ENCODE measurements at places on chromosomes 3 and 15.
A peak's percentile ranks its signal among the peaks of the same experiment; 100 is the strongest.

DNA sequence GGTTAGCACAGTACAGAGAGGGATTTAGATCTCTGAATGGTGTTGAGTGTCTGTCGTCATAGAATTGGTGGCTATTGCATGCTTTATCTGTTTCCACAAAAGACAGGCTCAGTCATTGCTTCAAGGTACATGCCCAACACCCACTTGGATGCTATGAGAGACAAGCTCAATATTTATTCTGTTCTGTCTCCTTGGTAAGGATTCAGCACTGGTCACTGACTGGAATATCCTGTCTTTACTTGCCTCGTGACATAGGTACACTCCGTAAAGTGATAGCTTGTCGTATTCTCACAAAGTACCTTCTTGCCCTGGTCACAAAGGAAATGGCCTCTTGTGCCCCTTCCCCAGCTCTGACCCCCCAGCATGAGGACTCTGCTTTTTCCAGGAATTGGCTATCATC lies 72.8 kb upstream of the CTNNB1 start:
- DNase-seq: no peak

- DNase-seq: peak; percentile 88
Measured at GRCh38 chr3:45008117-45008516, 18.0 kb upstream of the CLEC3B start.

- DNase-seq: no peak
Measured at GRCh38 chr3:160454995-160455394, 5.4 kb upstream of the TRIM59 start.

- peak; percentile 44 for DNase-seq
Measured at GRCh38 chr15:45199136-45199810, 11.5 kb upstream of the SHF start.

GRCh38 chr15:69393831-69394491 lies 20.2 kb upstream of the KIF23 start:
- DNase-seq: peak; percentile 76

- peak; percentile 96 for DNase-seq
Measured at GRCh38 chr3:48662753-48663488, at the start of gene CELSR3. CELSR3 (minus strand) TSS chr3:48662886; CDS start chr3:48662634, 252 bp downstream.

- no peak for DNase-seq
Measured at GRCh38 chr3:125478326-125478725, 41.7 kb downstream of the SNX4 start.

GRCh38 chr3:103992469-103992868 lies 1374.2 kb upstream of the ALCAM start:
- DNase-seq: no peak

DNA sequence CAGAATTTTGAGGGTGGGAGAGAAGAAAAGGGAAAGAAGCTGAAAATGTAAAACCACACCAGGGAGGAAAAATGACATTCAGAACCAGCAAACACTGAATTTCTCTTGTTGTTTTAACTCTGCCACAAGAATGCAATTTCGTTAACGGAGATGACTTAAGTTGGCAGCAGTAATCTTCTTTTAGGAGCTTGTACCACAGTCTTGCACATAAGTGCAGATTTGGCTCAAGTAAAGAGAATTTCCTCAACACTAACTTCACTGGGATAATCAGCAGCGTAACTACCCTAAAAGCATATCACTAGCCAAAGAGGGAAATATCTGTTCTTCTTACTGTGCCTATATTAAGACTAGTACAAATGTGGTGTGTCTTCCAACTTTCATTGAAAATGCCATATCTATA lies 15.5 kb downstream of the GREM1 start:
- DNase-seq: no peak

- DNase-seq: no peak
Measured at GRCh38 chr3:158086776-158087175, 19.4 kb downstream of the SHOX2 start.

DNA sequence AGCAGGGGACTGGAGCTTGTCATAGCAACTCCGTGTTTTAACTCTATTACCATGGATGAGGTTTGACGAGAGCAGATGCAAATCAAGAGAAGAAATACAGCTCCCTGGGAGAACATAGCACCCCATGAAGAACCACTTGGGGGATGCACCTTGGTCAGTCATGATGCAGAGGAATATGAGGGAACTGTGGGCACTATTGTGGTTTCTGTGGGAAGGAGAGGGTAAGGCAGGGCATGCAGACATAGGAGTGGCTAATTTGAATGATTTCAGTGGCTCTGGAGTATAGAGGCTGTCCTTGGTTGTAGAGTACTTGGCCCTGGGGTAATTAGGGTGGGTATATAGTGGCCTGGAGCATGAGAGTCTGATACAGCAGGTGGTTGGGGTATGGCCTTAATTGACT lies 131.9 kb downstream of the EDEM1 start:
- no peak for DNase-seq
